ENCODE measurements at places on chromosomes 3 and 15.

DNA sequence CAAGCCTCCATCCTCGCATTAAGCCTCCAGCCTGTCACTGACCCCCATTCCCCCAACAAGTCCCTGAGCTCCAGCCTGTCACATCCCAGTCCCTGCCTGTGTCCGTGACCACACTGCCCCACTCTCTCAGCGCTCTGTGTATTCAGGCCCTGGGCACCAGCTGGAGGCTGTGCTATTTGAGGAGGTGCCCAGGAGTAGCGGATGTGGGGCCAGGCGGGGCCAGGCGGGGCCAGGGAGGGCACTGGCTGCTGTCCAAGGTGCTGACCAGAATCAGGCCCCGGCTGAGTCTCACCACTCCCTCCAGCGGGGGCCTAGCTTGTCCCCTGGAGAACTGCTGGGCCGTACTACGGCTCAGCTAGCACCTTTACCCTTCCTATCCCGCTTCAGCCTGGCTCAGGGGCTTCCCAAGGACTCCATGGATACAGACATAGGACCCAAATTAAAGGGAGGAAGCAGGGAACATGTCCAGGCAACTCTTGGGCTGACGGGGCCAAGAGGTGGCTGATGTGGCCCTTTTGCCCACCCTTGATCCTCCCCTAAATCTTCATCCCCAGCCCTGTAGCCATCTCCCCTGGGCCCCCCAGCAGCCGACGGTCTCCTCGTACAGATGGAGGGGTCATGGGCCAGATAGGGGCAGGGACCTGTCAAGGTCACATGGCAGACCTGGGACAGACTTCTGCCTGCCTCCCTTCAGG lies 1.1 kb downstream of the HHATL start:
- DNase-seq, result peak; percentile 7

DNA sequence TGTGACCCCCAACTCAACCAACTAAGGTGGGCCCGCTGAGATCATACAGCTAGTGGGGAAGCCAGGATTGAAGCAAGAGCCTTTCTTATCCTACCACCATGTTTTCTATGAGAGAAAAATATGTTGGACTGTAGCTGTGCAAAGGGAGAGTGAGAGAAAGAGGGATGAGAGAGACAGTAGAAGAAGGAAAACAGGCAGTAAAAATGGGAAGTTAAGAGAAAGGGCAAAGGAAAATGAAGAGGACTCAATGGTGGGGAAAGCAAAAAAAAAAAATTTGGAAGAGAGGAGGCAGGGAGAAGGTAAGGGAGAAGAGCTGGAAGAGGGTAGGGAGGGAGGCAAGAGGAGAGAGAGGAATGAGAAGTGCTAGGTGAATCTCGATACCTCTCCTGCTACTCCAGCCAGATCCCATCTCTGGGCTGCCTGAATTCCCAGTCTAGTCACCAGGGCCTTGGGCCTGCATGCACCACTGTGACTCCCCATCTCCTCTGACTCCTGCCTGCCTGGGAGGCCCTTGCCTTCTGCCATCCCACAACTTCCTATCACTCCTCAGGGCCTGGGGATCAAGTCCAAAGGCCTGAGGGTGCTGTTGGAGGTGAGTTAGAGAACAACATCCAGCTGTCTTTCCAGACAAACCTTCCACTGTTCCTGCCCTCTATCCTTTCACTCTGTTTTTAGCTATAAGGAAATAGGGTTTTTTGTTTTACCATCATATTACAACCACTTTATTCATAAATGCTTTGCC lies 15.7 kb downstream of the FAM81A start:
- no peak for DNase-seq

DNA sequence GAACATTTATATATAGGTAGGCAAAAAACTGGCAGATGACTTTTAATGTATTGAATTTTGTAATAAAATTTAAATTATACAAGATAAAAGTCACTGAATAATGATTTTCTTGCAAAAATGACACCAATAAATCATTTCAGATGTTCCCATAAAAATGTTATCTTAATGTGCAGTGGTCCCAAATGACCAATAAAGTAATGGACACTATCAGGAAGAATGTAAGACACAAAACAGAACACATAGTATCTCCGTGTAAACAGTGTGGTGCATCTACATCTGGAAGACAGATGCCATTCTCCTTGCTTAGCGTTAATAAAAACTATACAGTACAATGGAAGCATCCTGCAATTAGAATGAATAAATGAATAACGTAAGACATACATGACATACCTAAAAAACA lies 41.5 kb downstream of the FGF7 start:
- DNase-seq, result no peak

GRCh38 chr3:65130782-65131181 lies 443.0 kb upstream of the ADAMTS9 start:
- DNase-seq, result no peak

- DNase-seq, result no peak
Observed at GRCh38 chr3:186921578-186921977, 8.7 kb upstream of the ST6GAL1 start.

GRCh38 chr3:120645083-120645845 lies 36.8 kb downstream of the HGD start:
- DNase-seq, result no peak

GRCh38 chr15:68683026-68683425 lies 104.2 kb downstream of the CORO2B start:
- no peak for DNase-seq

- DNase-seq, result peak; percentile 16
Observed at GRCh38 chr3:10602769-10603768, 97.7 kb upstream of the ATP2B2 start.
